ENCODE measurements at places on chromosomes 6 and 20.
A peak's percentile ranks its signal among the peaks of the same experiment; 100 is the strongest.

- DNase-seq, result no peak
Observed at GRCh38 chr6:33453393-33454008, 875 bp upstream of the ZBTB9 start.

DNA sequence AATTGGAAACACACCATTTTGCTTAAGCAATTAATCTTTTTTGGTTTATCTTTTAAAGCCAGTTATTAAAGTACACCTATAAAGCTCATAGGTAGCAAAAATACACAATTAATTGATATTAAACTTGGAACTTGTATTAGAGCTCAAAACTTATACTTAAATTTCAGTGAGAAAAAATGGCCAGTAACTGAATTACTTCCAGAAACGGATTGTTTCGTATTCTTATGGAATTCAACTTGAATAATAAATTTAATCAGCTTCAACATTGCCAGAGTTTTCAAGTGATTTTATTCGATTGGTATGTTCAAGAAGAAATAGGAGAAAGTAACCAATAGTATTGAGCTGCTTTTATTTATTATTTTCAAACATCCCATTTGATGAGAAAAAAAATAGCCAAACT is 112.7 kb upstream of the PDE10A start:
- no peak for DNase-seq

- DNase-seq, result no peak
Observed at GRCh38 chr20:52031563-52032303, 159.8 kb downstream of the ZFP64 start.

DNA sequence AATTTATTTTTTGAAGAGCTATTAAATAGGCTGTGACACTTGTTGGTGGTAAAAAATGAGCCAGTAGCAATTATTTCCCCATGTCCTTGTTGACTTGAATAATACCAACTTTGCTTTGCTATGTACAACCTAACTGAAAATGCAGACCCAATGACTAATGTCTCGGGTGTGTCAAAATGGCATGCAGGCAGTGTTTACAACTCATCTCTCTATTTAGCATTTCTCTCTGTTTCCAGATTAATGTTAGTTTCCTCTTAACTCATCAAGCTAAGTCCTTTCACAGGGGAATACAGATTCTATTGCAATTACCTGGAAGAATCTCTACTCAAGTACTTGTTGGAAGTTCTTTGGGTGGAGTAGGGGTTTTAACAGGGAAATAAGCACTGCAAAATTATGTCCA is 504.4 kb downstream of the BCKDHB start:
- peak; percentile 56 for DNase-seq

DNA sequence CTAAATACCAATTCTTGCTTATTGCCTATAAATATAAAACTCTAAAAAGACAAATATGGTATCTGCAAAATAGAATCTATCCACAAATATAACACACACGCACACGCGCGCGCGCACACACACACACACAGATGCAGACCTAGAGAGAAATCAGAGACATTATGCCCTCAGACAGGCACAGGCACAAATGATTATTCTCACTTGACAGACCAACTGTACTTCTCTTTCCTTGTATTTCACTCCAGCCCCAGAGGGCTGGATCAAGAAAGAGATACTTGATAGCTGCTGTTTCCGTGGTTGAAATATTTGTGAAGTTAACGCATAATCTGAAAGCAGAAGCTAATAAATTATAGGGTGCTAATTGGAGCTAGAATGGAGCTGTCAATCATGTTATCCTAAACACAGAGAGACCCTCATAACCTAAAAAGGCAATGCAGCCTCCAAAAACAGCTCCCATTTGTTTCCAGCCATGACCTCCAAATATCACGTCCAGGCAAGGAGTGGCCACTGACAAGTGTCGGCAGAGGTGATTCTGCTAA is 11.5 kb downstream of the VGLL2 start:
- DNase-seq, result no peak

GRCh38 chr6:56595490-56596122 is 47.1 kb downstream of the DST start:
- DNase-seq, result no peak

DNA sequence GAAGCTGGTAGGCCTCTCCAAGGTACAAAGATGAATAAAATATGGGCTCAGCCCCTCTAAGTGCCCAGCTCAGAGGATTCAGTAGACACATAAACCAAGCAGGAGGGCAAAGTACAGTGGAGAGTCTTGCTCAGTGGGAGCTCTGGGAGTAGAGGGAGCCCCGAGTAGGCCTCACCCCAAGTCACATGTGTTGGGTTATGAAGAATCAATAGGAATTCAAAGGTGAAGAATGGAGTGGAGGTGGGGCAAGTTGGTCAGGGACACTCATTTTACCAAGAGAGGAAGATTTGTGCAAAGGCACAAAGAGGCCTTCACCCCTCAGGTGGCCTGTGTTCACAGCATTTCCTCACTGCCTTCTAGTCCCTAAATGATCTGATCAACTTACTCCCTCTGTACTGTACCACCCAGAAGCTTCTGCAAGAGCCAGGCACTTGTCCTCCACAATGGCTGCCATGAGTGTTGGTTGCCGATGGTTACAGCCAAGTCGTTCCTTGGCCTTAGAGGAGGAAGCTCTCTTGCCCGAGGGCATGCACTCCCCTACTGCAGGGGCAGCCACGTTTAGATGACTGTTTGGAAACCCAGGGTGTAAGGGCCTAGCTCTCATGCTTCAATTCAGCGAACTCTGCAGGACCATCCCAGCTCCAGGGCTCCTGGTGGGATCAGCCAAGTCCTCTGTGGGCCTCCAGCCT is 6.7 kb upstream of the CDKN1A start:
- DNase-seq, result peak; percentile 49

- DNase-seq, result no peak
Observed at GRCh38 chr6:146972546-146972945, 231.7 kb upstream of the STXBP5 start.

- no peak for DNase-seq
Observed at GRCh38 chr20:4195499-4195898, 180.1 kb upstream of the RNF24 start.

- no peak for DNase-seq
Observed at GRCh38 chr6:48834706-48835105, 628.3 kb downstream of the MMUT start.

DNA sequence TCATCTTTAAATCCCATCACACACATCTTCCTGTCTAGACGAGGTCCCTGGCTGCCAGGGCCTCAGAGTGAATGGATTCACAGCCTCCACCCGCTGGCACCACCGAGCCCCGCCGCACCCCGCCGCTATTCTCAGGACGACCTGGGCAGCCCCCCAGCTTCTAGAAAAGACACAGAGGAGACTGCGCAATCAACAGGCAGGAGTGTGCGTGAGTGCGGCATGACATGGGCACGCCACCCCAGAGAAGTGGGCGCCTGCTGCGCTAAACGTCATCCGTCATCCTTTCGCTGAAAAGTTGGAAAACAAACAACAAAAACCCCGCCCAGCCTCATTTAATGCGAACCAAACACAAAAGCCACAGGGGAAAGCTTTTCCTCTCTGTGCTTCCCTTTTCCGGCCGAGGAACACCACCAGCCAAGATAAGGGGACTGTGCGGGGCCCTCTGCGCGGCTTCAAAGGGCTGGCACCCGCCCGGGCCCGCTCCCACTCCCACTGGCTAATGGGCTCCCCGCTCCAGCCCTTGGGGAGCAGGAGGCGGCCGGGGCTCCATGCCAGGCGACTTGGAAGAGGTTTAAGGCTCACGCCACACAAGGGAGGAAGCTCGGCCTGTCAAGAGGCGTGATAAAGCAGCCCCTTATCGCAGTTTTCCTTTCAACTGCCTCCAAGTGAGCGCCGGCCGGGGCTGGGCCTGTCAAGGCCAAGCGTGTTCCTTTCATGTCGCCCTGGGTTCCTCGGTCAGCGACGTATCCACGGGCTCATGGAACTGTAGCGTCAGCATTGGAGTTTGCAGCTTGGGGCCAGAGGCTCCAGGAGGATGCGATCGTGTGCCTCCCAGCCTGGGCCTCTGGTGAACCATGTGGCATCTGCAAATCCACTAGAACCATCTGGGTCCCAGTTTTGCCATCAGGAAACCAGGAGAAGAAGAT is 50.1 kb downstream of the NFATC2 start:
- DNase-seq, result peak; percentile 83

- no peak for DNase-seq
Observed at GRCh38 chr20:37543828-37544227, 16.2 kb upstream of the BLCAP start.
